ENCODE measurements at places on chromosomes 4 and X.
A peak's percentile ranks its signal among the peaks of the same experiment; 100 is the strongest.

GRCh38 chrX:142084611-142085010, 120.5 kb downstream of the MAGEC2 start:
- DNase-seq: no peak

- DNase-seq: no peak
Observed at GRCh38 chr4:76339364-76339763, 32.8 kb downstream of the STBD1 start.

GRCh38 chrX:37553476-37553875, 18.0 kb upstream of the LANCL3 start:
- DNase-seq: no peak

DNA sequence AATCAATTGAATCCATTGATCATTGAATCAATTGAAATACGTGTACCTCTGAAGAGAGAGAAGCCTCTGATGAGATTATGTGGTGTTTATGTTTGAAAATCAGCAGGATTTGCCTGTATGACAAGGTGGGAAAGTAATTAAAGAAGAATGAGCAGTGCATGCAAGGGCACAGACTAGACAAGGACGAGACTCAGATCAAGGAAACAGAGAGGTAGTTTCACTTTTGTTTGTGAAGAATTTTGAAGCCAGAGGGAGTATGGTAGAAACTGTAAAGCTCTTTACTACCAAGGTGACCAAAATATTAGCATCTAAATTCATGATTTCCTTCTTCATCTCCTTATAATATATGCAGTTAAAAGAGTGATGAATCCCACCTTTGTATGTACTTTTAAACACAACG, 1830.0 kb upstream of the IGFBP7 start:
- no peak for DNase-seq

DNA sequence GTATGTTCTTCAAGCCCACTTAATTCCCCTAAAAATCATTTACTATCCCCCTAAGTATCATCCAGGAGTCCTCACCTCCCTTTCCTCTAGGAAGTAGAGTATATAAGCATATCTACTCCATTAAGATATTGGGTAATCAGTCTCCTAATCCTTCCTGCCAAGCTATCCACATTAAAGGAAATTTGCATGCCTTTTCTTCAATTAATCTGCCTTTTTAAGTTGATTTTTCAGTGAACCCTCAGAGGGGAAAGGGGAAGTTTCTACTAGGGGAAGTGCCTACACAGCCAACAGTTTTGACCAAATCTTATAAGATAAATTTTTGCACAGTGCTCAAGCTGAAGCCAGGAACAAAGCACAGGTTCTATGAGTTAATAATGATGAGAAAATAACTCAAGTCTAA, 222.8 kb downstream of the NLGN4X start:
- no peak for DNase-seq

DNA sequence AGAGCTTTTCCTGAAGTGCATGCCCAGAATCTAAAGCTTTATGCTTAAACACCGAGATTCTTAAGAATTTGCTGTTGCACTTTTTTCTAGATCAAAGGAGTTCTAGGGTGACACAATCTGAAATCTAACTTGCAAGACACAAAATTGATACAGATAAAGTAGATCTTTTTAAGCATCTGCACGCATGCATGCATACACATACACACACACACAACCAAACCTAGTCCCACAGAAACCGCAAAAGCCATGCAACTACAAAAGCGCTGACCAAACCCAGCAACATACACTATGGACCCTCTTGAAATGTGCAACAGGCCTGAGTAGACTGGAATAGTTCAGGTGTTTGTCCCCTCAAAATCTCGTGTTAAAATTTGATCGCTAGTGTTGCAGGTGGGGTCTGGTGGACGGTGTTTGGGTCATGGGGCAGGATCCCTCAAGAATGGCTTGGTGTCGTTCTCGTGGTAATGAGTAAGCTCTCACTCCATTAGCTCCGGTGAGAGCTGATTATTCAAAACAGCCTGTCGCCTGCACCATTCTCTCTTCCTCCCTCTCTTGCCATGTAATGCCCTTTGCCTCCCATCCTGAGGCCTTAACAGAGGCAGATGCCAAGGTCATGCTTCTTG, 52.7 kb downstream of the IRF2 start:
- DNase-seq: no peak

GRCh38 chr4:8866828-8867623, 4.6 kb downstream of the HMX1 start:
- no peak for DNase-seq

- no peak for DNase-seq
Observed at GRCh38 chrX:53440621-53441517, 6.7 kb upstream of the HSD17B10 start.

GRCh38 chr4:98510757-98511517, 147.5 kb downstream of the TSPAN5 start:
- DNase-seq: no peak

GRCh38 chr4:66956852-66957251, 588.5 kb downstream of the CENPC start:
- no peak for DNase-seq

DNA sequence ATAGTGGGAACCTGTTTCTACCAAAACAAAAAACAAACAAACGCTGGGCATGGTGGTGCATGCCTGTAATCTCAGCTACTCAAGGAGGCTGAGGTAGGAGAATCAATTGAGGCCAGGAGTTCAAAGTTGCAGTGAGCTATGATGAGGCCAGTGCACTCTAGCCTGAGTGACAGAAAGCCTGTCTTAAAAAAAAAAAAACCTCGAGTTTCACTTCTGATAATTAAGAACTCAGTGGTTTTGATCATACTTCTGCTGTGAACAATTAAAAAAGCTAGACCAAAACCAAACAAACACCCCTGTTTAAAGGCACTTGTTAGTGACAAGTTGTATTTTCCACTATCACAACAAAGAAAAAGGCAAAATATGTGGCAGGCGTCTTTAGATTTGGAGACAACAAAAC, 15.0 kb upstream of the UBE2D3 start:
- DNase-seq: no peak

DNA sequence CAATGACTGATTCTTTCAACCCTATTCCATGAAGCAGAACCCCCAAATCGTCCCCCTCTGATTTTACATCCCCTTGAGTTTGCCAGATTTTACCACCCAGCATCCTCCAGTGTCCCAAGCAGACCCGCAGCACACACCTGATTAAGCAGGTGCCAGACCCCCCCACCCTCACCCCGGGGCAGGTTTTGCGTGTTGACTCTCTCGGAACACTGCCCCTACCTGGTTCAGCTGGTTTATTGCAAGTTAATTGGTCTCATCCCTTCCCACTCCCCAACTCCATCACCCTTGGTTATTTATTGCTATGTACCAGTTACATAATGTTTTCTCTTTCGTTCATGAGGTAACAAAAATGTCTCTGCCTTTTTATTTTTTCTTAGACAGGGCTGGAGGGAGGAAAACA, 258.4 kb downstream of the BCOR start:
- DNase-seq: peak; percentile 34

- no peak for DNase-seq
Observed at GRCh38 chr4:68859655-68860054, 43.9 kb downstream of the UGT2B10 start.

DNA sequence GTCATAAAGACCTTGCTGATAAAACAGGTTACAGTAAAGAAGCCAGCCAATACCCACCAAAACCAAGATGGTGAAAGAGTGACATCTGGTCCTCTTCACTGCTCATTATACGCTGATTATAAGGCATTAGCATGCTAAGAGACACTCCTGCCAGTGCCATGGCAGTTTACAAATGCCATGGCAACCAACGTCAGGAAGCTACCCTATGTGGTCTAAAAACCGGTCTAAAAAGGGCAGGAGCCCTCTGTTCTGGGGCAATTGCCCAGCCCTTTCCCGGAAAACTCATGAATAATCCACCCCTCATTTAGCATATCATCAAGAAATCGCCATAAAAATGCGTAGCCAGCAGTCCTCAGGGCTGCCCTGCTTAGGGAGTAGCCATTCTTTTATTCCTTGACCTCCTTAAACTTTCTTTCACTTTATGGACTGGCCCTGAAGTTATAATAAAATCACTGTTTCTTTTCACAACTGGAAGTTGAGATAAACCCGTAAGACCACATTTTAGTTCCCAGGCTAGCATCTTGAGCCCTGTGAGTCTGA, 260.5 kb upstream of the FAT1 start:
- no peak for DNase-seq

DNA sequence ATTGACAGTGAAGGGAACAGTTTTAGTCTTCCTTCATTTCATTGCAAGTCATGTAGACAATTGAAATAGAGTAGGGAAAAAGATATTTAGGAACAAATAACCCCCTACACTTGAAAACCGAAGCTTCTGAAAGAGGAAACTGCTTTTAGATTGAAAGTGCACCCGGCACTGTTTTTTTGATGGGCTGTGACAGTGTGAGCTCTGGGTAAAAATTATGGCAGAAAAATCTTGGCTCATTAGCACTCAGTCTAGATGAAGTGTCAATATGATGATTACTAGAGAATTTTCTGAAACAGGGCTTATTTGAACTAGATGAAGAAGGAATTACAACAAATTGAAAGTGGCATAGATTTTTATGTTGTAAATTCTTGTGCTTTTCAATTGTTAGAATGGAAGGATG, 1132.4 kb downstream of the RAPGEF2 start:
- DNase-seq: no peak

DNA sequence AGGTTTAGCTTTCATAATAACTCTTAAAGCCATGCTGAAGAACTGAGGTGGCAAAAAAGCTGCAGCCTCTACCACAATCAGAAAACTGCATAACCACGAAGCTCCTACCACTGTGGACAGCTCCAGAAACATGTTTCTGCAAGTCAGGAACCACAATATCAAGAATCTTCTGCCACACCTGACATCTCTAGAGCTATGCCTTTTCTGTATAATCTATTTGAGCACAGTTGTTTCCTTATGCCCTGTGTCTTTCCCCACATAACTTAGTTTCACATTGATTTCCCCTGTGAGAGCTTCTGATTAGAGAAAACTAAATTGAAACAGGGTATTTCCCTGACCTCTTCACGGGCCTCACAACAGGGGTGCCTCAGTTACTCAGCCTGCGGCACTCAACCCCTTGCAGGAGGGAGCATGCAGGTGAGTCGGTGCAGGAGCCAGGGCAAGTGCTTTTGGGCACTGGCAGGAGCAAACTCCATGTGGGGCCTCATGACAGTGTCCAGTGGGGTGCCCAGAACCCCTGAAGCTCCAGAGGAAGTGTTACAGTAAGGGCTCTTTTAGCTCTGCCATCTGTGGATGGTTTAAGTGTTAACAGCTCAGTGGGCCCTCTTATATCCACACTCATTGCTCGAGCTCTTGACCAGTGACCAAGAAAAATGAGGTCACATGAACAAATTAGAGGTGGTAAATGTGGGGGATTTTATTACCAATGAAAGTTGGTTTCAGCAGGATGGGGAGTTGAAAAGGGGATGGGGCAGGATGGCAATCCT, 132.8 kb upstream of the BMP3 start:
- DNase-seq: no peak

GRCh38 chrX:39016556-39016955, 215.3 kb downstream of the MID1IP1 start:
- no peak for DNase-seq

DNA sequence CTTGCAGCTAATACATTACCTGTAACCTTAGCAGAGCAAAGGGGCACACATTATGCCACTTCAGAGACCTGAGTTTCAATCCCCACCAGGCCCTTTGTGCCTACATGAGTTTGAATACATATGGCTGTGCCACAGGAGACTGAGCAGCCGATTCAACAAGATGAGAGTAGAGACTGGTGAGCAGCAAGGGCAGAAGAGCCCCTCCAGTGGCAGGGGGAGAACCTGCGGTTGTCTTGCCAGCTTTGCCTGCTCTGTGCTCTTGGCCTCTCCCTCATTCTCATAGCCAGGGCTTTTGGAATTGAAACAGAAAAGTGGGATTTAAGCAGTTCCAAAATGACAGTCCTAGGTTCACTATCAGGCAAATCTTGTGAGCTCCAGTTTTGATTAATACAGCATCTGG, 52.3 kb upstream of the CLNK start:
- no peak for DNase-seq

- DNase-seq: no peak
Observed at GRCh38 chrX:81662381-81662780, 460.5 kb downstream of the SH3BGRL start.

GRCh38 chrX:68571610-68572311, 72.9 kb downstream of the YIPF6 start:
- DNase-seq: no peak

DNA sequence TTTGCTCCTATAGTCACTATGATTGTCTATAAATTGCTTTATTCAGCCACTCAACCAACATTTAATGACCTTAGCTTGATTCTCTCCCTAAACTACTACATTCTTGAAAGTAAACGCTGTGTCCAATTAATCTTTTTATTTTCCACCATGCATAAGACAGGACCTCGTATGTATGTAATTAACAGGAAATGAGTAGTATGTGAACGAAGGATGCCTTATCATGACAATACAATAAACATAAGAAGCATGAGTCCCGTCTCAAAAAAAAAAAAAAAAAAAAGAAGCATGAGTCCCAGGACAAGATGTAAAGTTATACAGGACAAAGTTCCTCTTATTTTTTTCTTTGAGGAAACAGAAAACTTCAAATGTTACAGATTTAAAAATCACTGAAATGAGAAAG, 92.5 kb downstream of the PPP3CA start:
- DNase-seq: no peak

DNA sequence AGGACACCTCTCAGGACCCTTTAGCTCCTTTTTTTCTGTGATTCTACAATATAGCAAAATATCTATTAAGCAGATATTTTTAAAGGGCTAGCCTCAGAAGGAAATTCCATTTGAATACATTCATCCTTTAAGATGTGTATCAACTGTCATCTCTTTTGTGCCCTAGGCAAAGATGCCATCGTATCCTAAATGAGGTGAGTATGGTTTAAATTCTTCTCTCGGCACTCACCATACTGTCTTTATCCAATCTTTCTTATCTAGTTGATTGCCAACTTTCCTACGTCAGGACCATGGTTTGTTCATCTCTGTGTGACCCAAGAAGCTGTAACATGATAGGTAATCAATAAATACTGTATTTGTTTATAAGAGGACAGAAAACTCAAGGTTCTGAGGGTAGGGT, 176.0 kb downstream of the LDB2 start:
- DNase-seq: no peak

GRCh38 chr4:126777649-126778048, 855.1 kb upstream of the INTU start:
- DNase-seq: no peak

- DNase-seq: peak; percentile 27
Observed at GRCh38 chr4:41418444-41418843, 119.5 kb upstream of the LIMCH1 start.

- DNase-seq: no peak
Observed at GRCh38 chr4:184818216-184818564, 7.6 kb downstream of the ACSL1 start.

- no peak for DNase-seq
Observed at GRCh38 chr4:104470770-104471169, 23.9 kb downstream of the CXXC4 start.

GRCh38 chrX:133185938-133186337, 32.2 kb downstream of the TFDP3 start:
- DNase-seq: no peak

DNA sequence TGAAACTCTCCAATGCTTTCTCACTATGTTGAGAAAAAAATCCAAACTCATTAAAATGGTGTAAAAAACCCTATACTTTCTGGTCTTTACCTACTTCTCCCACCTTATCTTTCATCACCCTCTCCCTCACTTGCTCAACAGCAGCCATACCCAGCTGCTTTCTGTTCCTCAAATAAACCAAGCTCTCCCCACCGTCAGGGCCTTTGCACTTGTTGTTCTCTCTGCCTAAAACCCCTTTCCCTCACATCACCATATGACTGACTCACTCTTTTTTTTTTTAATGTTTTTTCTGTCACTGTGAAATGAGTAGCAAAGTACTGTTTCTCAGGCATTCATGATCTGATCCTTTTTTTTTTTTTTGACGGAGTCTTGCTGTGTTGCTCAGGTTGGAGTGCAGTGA, 122.3 kb upstream of the TMEM164 start:
- no peak for DNase-seq
